Caki2 (cell line): ENCODE measurements at places on chromosomes 3 and 15. TPM values are rescaled to one million over a fixed set of nuclear protein-coding genes. Genes with fewer than 3 reads are reported as not detected.

- no peak for DNase-seq
Measured at GRCh38 chr3:196323016-196323415, 5.0 kb upstream of the DYNLT2B start.

- DNase-seq, result no peak
Measured at GRCh38 chr15:70137967-70138366, 40.2 kb upstream of the TLE3 start.

Gene ITGA11
- not detected in 2 replicates for total RNA-seq

Gene DYNLT2B
- total RNA-seq, result 5.6 and 28.4 TPM in 2 replicates

DNA sequence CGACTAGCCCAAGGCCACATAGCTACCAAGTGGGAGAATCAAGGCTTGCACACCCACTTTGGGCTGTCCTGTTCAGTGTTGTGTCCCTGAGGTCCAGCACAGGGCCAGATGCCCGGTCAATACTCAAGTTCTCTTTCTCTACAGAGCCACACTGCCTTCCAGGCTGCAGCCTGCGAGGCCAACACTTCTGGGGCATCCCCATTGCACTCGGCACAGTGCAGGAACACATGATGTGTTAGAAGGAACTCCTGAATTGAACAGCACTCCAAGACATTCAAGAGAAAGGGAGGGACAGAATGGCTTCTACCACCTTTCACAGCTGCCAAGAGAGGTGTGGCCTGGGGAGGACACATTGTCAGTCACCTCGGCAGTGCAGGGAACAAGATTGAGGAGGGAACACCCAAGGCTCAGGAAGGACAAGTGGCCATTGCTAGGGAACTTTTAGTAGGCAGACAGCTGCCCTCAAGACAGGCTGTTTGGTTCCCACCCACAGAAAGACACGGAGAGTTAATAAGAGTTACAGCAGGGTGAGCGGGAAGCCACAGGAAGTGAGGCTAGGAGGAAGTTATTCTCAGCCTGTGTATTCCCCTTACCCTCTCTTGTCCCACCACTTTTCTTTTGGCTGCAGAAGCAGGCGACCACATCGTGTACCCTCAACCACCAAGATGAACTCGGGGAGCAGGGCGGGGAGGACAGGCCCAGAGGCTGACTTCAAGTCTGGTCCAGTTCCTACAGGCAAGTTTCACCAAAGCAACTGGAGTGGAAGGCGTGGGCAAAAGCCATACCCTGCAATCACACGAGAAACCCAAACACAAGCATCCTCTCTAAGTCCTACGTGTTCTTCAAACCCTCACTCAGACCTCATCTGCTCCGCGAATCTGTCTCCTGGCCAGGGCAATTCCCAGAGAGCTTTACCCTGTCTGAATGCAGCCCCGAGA, 69.4 kb downstream of the SRGAP3 start:
- DNase-seq, result no peak

- DNase-seq, result no peak
Measured at GRCh38 chr15:70376929-70377691, 279.4 kb upstream of the TLE3 start.

GRCh38 chr3:111571907-111572460, 23.2 kb downstream of the ZBED2 start:
- DNase-seq, result no peak

DNA sequence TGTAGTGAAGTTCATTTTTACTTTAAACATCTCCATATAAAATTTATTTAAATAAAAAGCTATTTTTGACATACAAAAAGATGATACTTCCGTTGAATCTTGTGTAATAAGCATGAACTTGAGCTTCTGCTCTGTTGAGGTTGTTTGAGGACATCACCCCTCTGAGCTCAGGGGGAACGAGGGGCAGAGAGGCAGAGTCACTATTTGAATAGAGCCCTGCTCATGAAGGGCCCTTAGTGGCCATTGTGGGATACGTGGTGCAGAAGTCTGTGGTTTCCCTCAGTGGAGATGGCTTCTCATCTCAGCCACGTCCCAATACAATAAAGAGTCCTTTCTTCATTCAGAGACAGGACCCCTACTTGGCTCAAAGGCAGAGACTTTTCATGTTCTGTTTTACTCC, 10.6 kb downstream of the CEMIP start:
- no peak for DNase-seq

- no peak for DNase-seq
Measured at GRCh38 chr15:31887246-31887645, 143.1 kb upstream of the CHRNA7 start.

- no peak for DNase-seq
Measured at GRCh38 chr15:72754096-72754495, 29.5 kb downstream of the ADPGK start.

- no peak for DNase-seq
Measured at GRCh38 chr3:126745760-126746394, 41.8 kb downstream of the CHCHD6 start.

Gene HACD3
- total RNA-seq, result 121 and 122 TPM in 2 replicates

DNA sequence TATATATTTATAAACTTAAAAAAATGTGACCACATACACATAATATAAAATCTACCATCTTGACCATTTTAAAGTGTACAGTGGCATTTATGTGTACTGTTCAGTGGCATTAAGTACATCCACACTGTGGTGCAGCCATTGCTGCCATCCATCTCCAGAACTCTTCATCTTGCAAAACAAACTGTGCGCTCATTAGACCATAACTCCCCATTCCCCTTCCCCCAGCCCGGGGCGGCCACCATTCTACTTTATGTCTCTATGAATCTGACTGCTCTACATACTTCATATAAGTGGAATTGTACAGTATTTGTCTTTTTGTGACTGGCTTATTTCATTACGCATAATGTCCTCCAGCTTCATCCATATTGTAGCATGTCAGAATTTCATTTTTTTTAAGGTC, 47.8 kb downstream of the CTXND1 start:
- no peak for DNase-seq

Gene CYP1A2
- not detected in 2 replicates for total RNA-seq

DNA sequence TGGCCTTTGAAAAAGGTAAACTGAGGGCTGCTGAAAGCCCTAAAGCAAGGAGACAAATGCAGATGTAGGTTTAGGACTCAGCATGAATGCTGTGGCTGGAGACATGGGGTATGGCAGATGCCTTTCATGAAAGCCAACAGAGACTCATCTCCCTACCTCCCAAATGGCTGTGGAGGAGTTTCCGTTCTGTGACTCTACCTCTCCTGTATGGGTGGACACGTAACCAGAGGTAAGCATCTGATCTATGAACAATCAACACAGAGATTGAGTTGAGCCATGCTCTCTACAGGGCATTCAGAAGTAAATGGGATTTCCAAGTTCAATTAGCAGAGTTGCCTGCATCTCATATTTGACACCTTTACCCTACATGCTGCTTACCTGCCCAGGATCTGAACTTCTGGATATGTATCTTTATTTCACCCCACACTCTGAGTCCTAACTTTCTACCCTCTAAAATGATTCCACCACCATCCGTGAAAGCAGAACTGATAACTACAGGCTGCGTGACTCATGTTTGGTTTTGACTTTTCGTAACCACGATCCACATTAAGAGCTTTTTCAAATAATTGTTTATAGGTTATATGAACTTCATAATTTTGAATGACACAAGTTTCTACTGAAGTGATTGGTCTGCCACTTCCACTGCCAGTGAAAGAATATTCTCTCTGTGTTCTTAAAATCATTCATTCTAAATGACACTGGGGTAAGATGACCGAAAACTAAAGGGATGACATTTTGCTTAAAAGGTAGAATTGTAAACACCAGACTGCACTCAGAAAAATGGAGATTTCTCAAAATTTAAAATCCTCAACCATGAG, 1058.7 kb downstream of the FHIT start:
- DNase-seq, result no peak

Gene TRIM42
- not detected in 2 replicates for total RNA-seq

Gene DPPA2
- 0.51 TPM in 1 of 2 replicates, not detected in the other for total RNA-seq

- DNase-seq, result no peak
Measured at GRCh38 chr3:106635826-106636225, 741.4 kb upstream of the CCDC54 start.

DNA sequence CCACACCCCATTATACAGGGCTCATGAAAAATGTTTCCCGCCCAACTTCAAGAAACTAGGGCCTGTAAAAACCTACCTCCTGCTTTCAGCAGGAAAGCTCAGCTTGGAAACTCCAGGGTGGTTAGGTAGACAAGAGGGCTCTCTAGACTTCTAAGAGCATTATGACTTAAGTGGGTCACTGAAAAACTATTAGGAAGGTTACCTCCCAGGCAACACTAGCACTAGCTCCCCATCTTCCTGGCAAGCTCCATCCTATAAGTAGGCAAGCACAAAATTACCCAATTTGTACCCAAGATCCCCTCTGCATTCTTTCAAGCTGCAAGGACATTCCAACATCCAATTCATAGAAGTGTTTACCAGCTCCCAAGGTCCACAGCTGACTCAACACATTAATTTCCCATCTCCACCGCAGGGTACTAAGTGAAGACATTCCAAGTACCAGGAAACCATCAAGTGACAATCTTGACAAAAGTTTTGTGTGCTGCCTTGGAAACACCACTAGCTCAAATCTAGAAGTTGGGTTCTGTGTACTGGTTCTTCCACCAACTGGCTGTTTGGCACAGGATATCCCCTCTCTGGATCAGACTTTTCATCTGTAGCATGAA, 46.9 kb downstream of the WNT5A start:
- no peak for DNase-seq

GRCh38 chr15:28901987-28902745, 16.4 kb downstream of the APBA2 start:
- no peak for DNase-seq

Gene SKIC8
- total RNA-seq, result 58.7 and 90.7 TPM in 2 replicates

- DNase-seq, result no peak
Measured at GRCh38 chr3:188088948-188089685, 64.8 kb upstream of the LPP start.

DNA sequence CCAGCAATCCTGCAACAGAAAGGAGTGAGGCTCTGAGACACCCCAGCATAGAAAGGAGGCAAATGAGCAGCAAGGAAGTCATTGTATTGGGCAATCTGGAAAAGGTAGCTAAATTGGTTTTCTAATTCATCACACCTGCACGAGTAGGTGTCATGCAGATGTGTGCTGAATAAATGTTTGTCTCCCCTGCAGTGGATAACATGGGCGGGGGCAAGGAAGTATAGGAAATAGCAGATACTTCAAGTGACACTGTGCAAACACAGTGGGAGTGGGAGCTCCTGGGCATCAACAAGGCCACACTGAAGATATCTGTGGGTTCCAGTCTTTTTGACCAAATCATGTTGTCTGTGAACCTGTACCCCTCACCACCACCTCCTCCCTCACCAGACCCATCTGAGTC, 14.4 kb upstream of the HTR3E start:
- no peak for DNase-seq

- no peak for DNase-seq
Measured at GRCh38 chr15:69508659-69509058, 56.0 kb downstream of the RPLP1 start.
